Jurkat, Clone E6-1 (cell line): ENCODE measurements at places on chromosomes 6 and 20.

- DNase-seq, result no peak
These were observed 2.6 kb downstream of the CTSZ start for GRCh38 chr20:59004493-59004762.

DNA sequence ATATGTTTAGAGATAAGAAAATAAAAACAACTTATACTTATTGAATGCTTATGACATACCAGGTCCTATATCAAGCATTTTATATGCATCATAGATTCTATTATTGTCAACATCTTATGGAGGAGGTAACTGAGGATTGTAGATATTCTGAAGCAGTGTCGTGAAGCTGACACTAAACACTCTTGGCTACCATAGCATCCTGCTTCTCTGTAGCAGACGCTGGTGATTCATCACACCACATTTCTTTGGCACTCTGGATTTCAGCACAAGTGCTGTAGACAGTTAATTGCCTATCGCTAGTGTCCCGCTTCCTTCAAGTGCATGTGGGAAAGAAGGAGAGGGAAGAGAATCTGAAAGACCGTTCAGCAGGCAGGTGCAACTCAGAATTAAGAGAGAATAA lies 317.1 kb downstream of the PLCB1 start:
- no peak for DNase-seq

GRCh38 chr6:101326411-101326810 lies 67.1 kb upstream of the GRIK2 start:
- DNase-seq, result no peak

- DNase-seq, result no peak
These were observed 557.6 kb downstream of the QKI start for GRCh38 chr6:163971841-163972838.

DNA sequence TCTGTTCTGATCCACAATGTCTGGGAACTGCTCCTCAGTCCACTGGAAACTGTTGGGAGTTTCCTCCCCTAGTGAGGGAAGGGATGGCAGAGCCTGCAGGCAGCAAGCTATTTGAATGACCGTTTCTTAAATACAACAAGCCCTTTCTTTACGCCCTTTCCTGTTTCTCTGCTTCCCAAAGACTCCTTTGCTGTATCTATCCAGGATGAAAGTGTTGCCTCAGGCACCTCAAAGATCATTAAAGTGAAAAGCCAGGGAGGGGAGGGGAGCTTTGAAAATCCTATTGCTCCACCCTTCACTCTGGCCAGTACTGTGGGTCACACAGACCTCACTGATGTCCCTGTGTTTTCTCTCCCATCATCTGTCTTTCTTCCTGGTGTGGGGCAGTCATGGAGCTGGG lies 213.1 kb downstream of the RNF144B start:
- DNase-seq, result no peak

GRCh38 chr20:51425347-51426106 lies 117.0 kb downstream of the NFATC2 start:
- no peak for DNase-seq

DNA sequence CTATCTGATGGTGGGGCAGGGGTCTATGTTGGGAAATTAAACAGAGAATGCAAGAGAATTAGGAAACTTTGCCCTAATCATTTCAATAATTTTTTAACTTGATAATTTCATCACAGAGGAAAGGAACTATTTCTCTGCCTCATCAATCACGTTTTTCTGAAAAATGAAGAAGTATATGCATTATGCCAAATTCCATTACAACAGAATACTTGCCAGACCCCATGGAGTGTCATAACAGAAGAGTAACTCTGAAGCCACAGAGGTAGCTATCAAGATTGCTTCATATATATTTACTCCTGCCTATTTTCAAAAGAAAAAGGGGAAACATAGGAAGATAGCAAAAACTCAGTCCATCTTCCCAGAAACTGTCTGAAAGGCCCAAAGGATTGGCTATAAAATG lies 5.7 kb upstream of the USP49 start:
- no peak for DNase-seq

DNA sequence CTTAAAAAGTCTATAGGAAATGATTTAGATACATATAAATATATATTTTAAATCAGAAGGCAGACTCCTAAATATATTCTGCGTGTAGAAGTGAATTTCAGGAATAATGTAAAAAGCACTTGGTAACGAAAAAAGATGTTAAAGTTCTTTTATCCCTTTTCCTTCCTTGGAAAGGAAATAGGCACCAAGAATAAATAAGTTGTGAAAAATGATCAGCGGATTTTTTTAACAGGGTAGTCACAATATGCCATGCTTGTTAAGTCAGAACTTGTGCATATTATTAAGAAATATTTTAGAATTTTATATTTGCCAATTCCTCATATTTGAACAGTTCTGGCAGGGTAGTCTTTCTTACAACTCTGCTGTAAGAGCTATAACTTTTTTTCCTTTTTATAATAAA lies 173.8 kb downstream of the CD83 start:
- DNase-seq, result no peak

GRCh38 chr6:1314617-1315016 lies 2.7 kb downstream of the FOXQ1 start:
- no peak for DNase-seq

DNA sequence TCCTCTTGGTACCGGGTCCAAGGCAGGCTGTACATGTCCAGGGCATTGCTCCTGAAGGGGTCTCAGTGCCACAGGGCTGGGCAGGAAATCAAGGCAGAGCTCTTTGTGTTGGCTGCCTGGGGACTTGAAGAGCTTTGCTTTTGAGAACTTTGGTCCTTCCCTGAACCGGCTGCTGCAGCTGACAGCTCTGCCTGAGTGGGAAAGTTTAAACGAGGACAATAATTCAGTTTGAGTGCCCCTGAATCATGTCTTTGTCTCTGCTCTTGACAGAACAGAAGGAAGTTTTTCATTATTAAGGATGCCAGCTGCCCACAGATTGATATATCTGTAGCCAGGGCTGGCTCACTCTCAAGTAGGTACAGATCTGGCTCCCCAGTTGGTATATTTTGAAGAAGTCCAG lies 56.1 kb downstream of the ANKRD6 start:
- no peak for DNase-seq

GRCh38 chr20:9677100-9677623 lies 161.7 kb downstream of the PAK5 start:
- DNase-seq, result no peak

DNA sequence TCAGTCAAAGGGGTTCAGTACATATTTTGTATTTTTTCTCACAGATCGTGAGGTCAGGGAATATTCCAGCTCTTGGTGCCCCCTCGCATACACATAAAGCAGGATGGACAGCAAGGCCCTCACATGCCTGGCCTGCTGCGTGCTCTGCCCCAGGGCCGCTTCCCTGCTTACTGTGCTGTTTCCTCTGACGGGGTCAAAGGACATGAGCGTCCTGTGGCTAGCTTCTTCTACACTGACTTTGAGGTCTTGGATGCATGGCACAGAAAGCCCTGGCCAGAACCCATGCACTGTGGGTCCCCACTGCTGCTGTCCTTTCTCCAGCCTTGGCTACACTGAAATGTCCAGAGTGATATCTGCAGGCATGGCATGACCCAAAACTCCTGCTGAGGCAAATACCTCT lies 92.5 kb upstream of the GGTLC1 start:
- DNase-seq, result no peak

DNA sequence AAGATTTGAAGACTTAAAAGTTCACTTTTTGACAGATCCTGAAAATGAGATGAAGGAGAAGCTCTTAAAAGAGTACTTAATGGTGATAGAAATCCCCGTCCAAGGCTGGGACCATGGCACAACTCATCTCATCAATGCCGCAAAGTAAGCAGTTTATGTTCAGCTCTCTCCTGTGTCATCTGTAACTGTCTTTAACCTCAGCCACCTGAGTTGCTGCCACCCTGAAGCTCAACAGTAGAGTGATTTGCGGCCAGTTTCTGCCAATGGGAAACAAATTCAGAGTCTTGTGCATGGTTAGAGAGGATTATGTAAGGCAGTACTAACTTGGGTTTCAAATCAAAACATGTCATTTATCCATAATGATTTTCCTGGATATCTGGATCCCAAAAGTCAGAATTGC lies 10.1 kb downstream of the TNFAIP3 start:
- DNase-seq, result peak; percentile 67

GRCh38 chr6:13413900-13414555 lies 73.4 kb downstream of the GFOD1 start:
- no peak for DNase-seq

DNA sequence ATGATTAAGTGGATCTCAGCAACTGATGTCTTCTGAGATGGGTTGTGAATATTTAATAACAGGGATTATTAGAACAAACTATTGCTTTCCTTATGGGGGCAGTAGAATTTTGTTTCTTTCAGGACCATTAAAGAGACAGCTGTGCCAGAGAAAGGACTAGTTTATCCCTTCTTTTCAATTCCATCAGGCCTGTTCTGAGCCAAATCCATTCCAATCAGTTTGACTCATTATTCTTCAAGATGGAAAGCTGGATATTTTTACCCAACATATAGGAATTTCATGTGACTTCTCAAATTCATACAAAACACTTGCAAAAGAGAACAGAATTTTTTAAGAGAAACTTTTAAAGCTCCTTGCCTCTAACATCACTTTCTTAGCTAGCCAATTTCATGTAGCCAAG lies 722.0 kb upstream of the FLRT3 start:
- DNase-seq, result no peak

DNA sequence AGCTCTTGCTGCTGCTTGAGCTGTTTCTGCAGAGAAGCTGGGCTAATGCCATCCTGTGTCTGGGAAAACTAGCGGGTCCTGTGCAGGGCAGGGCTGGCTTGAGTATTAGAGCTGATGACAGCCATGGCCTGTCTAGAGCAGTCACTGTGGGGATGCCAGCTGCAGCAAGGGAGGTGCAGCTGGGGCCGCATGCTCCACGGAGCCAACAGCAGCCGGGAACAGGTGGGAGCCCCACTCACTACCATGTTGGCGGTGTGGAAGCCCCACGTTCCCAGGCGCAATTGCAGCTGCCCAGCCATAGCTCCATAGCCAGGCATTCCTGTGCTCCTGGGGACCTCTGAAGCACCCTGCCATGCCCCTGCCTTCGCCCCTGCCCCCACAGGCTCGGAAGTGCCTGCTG lies 212.9 kb downstream of the TFAP2C start:
- DNase-seq, result no peak

DNA sequence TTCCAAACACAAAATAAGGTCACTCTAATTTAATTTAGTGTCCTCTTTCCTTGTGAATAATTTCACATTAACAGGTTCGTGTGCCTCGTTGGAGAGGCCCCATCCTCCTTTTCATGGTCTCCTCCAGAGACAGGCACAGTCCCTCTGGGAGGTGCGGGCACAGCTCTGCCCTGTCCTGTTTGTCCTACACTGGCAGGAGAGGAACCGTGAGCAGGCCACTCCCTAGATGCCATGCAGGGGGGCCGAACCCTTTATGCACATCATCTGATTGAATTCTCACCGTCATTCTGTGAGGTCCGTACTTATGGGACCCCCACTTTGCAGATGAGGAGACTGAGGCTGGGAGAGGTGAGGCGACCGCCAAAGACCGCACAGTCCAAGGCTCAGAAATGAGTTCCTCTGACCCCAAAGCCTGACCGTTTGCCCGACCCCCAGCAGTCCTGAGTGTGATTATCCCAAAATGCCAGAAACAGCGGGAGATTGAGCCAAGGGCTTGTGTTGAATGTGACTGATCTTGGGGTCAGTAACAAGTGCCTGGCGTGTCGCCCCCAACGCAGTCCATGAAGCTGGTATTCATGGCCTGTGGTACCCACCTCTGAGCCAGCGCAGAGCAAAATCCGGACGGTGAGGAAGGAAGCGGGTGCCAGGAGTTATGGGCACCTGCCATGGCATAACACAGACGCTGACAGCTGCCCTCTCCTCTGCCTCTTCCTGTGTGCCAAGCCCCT lies 43.5 kb downstream of the PMEPA1 start:
- no peak for DNase-seq
